ENCODE measurements at places on chromosomes 13 and 19. TPM values are rescaled to one million over a fixed set of nuclear protein-coding genes. Genes with fewer than 3 reads are reported as not detected.

Gene RFPL4AL1
- not detected for total RNA-seq

Gene ZNF221
- 2.6 TPM for total RNA-seq

Gene NUP58
- total RNA-seq: 9.7 TPM

Gene ZNF85
- total RNA-seq: 0.96 TPM

Gene LILRB3
- 38.2 TPM for total RNA-seq

Gene SLITRK6
- total RNA-seq: not detected

Gene SIGLEC9
- 0.85 TPM for total RNA-seq

Gene ATCAY
- not detected for total RNA-seq

GRCh38 chr19:46925548-46925950, 64.8 kb downstream of the ARHGAP35 start:
- no peak for DNase-seq

GRCh38 chr19:43699506-43700394, 16.1 kb upstream of the IRGC start:
- no peak for DNase-seq

DNA sequence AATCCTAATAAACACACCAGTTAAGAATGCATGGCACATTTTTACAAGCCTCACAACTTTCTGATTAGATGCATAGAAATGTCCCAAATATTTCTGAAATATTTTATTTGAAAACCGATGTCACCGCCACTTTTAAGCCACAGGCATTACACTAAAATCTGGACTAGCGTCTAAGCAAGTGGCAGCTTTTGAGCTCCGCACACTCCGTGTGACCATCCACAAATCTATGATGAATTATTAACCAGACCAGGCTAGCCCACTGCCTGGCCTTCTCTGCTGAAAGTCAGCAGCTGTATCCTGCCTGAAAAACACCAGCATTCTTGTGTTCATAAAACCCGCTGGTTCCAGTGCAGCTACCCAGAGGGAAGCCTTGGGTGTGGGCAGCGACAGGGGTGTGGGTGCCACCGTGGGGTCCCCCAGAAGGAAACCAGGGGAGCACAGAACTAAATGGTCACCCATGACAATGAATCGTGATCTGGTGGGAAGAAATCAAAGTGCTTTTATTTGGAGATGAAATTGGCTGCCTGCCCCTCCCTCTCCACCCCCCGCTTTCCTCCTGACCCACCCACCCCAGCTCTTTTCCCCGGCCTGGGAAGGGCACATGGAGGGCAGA, 13.8 kb downstream of the RASA3 start:
- DNase-seq: no peak

GRCh38 chr19:48991873-48992580, 1.1 kb downstream of the GYS1 start:
- peak; percentile 89 for DNase-seq

DNA sequence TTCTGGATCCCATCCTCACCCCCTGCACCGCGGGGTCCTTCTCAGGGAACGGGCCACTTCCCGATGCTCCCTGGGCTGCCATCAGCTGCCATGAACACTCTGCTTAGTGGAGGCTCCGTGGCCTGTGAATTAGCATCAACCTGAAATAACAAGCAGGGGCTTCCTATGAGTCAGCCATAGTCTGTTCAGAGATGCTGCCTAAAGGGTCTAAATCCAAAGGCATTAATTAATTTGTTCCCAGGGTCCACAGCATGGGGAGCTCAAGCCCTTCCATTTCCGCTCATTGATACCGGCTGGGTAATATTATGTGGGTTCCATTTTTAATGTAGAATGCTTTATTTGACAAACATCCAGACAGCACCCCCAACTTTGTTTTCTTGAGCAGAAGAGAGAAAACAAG, 341.9 kb upstream of the TMTC4 start:
- no peak for DNase-seq

GRCh38 chr19:4338441-4339355, at the start of gene STAP2:
Gene STAP2 (minus strand): TSS chr19:4338827. CDS start chr19:4338753, 74 bp downstream.
- no peak for DNase-seq

DNA sequence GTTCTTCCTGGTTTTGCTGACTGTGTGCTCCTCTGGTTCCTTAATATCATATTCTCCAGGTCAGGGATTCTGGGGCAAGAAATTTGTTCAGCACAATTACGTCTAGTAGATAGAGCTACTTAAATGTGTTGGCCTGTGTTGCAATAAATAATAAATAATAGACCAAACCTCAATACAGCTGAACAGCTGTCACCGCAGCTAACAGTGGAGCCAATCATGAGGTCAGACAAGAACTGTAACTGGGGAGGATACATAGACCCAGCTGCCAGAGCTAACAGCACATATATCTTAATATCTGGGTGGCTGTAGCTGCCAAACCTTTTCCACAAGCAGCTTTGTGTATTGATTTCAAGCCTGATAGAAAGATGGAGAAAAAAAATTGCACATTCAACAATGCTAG, 1596.3 kb upstream of the PCDH20 start:
- no peak for DNase-seq

- DNase-seq: no peak
These were observed 78.5 kb upstream of the SPRY2 start for GRCh38 chr13:80419416-80419815.

DNA sequence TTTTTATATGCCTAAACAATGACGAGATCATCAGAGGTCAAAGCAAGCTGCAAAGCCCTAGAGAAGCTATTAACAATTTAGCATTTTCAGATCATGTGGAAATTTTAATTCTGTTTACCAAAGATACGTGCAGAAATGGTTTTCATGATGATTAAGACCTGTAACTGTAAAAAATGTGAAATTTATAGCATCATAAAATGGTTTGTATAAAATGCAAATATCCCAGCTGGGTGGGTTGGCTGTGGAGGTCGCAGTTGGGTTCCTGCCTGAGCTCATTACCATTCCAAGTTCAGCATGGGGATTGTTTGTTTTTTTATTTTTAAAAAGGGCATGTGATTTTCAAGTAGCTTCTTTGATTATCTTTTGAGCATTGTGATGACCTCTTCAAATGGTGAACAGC, 47.9 kb upstream of the SIAH3 start:
- DNase-seq: no peak

DNA sequence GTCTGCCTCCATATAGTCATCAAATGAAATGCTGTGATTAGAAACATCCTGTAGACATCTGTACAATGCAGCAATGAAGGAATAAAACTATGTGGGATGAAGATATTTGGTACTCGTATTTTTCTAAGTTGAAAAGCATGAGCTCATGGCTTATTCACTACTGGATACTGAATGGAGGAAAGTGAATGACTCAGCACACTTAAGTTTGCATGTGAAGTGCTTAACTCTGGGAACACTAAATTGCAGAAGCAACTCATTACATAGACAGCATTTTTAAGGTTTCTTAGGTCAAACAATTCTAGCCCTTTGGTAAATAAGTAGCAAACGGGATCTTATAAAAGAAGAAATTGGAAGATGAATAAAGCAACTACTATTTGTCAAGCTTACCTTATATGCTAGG, 429.0 kb upstream of the MIR17HG start:
- no peak for DNase-seq

DNA sequence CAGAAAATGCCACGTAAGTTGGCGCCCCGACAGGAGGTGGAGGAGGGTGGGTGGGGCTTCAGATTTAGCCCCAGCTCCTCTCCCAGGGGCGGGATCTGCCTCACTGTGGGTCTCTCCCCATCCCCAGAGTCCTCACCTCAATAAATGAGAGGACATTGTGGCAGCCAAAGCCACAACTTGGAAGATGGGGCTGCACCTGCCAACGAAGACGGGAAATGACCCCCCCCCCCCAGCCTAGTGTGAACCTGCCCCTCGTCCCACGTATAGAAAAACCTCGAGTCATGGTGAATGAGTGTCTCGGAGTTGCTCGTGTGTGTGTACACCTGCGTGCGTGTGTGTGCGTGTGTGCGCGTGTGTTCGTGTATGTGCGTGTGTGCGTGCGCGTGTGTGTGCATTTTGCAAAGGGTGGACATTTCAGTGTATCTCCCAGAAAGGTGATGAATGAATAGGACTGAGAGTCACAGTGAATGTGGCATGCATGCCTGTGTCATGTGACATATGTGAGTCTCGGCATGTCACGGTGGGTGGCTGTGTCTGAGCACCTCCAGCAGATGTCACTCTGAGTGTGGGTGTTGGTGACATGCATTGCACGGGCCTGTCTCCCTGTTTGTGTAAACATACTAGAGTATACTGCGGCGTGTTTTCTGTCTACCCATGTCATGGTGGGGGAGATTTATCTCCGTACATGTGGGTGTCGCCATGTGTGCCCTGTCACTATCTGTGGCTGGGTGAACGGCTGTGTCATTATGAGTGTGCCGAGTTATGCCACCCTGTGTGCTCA, 1.5 kb upstream of the TRAPPC5 start:
- DNase-seq: no peak

- no peak for DNase-seq
These were observed 10.9 kb downstream of the NCR1 start for GRCh38 chr19:54916822-54917221.

GRCh38 chr19:32333227-32333626, 12.2 kb upstream of the ZNF507 start:
- no peak for DNase-seq

GRCh38 chr13:49533591-49534269, 38.0 kb downstream of the PHF11 start:
- no peak for DNase-seq

GRCh38 chr13:21966014-21966413, 295.1 kb downstream of the FGF9 start:
- no peak for DNase-seq

GRCh38 chr13:72258340-72258981, 391.5 kb upstream of the DACH1 start:
- no peak for DNase-seq

DNA sequence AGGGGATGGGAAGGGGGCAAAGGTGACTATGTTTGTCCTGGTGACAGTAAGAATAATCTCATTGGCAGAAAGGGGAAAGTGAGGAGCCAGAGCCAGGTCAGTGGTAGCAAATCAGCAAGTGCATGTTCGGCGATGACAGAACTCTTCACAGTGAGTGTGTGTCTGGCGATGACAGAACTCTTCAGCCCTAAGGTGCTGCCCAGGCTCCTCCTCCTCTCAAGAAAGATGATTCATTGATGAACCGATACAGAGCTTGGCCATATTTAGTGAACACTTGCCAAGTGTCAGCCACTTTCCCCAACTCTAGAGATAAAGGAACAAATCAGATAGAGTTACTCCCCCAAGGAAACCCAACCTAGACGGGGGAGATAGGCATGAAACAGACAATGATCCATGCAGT, 199.3 kb upstream of the UBL3 start:
- no peak for DNase-seq

GRCh38 chr19:49847731-49848696, 2.9 kb upstream of the PTOV1 start:
- no peak for DNase-seq

GRCh38 chr19:54418030-54418929, 3.0 kb downstream of the TTYH1 start:
- DNase-seq: no peak

- no peak for DNase-seq
These were observed 8.8 kb downstream of the YIPF2 start for GRCh38 chr19:10919352-10920287.

DNA sequence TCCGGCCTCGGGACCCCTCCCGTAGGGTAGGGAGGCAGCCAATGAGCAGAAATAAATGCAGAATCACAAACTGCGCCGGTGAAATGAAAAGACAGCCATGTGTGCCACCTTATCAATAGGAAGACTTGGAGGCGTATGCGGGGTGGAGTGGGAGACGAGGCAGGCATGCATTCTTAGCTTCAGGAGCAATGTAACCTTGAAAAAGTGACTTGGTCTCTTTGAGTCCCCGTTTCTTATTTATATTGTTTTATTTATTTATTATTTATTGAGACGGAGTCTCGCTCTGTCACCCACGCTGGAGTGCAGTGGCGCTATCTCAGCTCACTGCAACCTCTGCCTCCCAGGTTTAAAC, 16.0 kb downstream of the SSC5D start:
- no peak for DNase-seq

DNA sequence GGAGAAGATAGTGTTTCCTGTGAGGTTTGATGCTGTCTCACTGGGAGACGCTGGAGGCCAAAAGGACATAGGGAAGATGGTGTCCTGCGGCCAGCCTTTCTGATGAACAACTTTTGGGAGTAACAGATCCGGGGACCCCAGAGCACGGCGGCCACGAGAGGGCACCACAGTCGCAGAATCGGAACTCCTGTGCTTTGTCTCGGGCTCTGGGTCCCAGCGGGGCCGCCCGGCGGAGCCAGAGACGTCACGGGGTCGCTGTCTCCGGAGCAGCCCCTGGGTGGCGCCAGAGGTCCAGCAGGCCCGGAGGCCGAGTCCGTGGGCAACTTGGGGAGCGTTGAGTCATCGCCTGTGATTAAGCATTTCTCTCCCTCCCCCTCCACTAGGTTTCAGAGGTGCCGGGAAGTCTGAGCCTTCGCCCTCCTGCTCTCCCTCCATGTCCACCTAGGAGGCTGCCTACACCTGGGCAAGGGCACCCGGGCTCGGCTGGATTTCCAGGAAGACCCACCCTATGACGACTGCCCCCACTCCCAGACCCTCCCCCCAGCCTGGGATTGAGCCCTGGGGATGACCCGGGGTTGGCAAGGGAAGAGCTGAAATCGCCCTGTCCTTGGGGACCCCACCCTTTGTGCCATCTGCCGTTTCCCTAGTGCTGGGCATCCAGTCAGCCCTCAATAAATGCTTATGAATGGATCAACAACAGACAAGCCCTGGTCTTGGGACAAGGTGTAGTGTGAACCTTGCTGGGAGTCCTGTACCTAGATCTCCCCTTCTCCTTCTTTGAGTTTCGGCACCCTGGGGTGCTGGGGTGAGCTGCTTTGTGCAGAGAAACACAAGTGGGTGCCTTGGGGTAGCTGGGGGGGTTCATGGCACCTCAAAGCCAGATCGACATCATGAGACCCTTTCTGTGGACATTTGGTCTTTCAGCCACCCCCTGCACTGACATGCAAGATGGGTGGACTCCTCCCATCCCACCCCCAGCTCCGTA, 3.4 kb downstream of the NANOS3 start:
- DNase-seq: peak; percentile 99

GRCh38 chr13:99916366-99917103, 55.0 kb downstream of the ZIC5 start:
- DNase-seq: no peak

DNA sequence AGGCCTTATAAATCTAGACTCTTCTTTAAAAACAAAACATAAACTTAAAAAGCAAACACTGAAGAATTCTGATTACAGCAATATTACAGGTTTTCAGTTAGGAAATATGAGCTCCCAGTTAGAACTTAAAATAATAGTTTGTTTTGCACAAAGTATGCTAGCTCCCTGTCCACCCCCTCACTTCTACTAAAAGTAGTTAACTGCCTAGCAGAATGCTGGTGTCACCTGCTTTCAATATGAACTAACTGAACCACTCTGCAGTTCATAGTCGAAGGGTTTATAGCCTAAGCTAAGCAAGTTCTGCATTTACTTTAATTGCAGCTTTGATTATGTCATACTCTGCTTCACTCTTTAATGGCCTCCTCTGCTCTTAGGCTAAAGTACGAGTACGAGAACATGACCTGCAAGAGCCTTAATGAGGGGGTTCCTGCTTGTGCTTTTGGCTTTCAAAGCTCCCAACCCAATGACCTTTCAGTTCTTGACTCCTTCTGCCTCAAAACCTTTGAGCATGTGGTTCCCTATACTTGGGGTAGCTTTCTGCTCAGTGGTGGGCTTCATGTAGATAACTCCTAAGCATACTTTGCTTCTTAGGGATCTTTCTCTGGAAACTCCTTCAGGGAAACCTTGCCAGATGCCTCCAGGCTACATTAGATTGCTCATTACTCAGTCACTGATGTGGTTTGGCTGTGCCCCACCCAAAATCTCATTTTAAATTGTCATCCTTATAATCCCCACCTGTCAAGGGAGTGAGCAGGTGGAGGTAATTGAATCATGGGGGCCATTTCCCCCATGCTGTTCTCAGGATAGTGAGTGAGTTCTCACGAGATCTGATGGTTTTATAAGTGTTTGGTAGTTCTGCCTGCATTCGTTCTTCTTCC, 278.9 kb upstream of the ARGLU1 start:
- no peak for DNase-seq
